ENCODE measurements at places on chromosomes 4 and X. TPM values are rescaled to one million over a fixed set of nuclear protein-coding genes. Genes with fewer than 3 reads are reported as not detected.

The ATP11C gene
- 18.4 TPM for total RNA-seq

The COL4A5 gene
- total RNA-seq, result 0.32 TPM

The LNX1 gene
- not detected for total RNA-seq

The LONRF3 gene
- total RNA-seq, result 7.6 TPM

The SMIM31 gene
- total RNA-seq, result not detected

The SCD5 gene
- 1.3 TPM for total RNA-seq

All from T-cell (primary cell).